ENCODE measurements at places on chromosomes 5 and 9.

GRCh38 chr5:34062419-34062818 is 19.4 kb upstream of the C1QTNF3 start:
- no peak for DNase-seq

GRCh38 chr5:37631939-37632338 is 207.9 kb downstream of the GDNF start:
- DNase-seq: no peak

DNA sequence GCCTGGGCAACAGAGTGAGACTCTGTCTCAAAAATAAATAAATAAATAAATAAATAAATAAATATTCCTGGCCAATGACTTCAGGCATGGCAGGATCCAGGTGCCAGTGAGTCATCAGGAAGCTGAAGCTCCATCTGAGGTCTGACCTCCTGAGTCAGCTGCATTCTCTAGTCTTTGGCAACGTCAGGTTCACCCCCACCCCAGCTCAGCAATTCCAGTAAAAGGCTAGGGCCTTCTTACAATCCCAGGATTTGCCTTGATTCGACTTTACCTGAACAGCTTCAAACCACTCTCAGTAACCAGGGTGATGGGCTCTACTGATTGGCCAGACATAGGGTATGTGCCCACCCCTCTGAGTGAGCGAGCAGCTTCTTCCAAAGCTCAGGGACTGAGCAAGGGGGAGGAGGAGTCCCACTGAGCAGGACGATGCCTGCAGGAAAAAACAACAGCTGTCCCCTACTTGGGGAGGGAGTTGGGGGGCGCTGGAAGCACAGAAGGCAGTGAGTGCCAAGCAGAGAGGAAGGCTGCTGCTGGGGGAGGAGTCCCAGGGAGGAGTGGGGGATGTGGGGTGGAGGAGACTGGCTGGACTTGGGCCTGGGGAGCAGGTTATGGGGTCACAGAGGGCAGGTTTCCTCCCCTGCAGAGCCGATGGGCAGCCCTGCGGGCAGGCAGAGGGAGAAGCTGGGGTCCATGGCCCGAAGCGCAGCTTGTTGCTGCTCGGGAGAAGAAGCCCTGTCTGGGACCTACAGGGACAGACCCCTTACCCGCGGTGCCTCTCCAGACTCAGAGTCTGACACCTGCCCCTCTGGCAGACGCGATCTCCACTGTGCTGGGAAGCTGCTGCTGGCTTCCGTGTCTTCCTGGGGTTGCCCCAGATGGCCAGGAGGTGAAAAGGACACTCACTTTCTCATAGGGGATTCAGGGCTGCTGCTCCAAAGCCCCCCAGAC is 25.9 kb upstream of the UNC5A start:
- peak; percentile 88 for DNase-seq

DNA sequence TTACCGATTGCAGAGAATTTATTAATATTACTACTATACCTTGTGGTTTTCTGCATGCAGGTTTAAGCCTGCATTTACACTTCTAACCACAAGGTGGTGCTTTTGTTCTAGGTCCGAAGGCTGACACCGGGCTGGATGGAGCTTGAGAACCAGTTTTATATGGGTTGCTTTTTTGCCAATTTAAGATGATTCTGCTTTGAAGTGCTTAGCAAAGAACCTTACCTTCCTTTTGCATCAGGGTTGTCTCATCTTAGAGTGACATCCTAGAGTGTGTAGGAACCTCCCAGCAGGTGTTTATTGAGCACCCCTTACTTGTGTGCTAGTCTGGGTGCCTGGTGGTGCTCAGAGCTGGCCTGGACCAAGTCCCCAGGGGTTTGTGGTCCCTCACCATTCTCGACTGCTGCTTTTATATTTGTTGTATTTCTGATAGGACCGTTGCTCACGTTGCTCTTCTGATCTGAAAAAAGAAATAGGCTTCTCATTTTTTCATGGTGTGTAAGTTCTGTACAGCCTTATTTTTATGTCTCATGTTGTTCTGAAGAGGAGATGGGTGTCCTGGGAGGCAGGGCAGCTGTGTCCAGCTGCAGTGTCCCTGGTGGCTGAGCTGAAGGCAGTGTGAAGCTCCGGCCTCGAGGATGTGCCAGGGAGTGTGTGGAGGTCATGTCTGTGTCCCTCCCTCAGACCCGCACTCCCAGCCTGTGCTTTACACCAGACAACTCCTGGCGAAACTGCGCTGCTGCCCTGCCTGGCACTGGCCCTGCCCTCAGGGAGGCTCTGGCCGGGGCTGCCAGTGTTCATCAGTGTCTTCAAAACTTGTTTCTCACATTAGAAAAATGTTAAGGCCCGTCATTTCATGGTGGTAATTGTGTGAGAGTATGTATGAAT is 54.3 kb downstream of the EHMT1 start:
- peak; percentile 61 for DNase-seq

DNA sequence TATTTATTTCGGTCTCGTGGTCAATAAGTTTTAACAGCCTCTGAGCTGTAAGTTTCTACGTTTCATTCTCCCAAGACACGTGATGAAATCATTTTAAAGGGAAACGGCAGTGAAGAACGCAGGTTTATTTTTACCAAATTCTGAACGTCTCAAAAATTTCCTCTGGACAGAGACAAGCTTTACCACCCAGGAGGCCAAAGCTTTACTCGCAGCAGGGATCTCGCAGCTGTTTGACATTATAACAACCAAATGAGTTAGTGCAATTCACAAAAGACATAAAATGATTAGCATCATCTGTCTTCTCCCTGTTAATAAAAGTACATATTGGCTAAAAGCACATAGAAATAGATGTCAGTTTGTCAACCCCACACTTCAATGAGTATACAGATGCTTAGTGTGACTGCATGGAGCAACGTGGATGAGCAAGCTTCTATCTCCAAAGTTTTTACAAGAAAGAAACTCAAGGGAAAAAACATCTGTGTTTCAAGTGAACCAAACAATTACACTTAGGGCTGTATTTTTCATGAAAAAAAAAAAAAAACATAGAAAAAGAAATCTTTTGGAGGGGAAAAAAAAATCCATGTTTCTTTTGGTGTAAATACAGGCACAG is 2.5 kb downstream of the SEMA5A start:
- DNase-seq: no peak

GRCh38 chr5:61878471-61878870 is 427.5 kb upstream of the KIF2A start:
- DNase-seq: no peak

- no peak for DNase-seq
Measured at GRCh38 chr9:77744841-77745430, 96.8 kb upstream of the GNA14 start.

- no peak for DNase-seq
Measured at GRCh38 chr5:43301653-43302091, 11.5 kb downstream of the HMGCS1 start.
